ENCODE measurements at places on chromosomes 7 and 10.

DNA sequence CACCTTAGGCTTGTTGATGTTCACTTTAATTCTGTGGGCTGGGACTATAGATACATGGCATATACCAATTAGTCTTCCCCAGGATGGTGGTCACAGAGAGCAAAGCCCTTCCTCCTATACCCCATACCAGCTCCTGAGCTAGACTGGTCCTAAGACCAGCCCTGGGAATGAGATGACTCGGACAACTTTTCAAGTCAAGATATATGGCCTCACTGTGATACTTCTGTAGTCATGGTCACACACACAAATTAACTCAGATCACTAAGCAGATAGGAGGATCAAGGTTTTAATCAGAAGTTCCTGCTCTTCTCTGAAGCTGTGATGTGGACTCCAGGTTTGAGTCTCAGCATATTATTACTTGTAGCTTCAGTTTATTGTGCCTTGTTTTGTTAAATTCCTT is 53.1 kb downstream of the SLK start:
- no peak for DNase-seq

DNA sequence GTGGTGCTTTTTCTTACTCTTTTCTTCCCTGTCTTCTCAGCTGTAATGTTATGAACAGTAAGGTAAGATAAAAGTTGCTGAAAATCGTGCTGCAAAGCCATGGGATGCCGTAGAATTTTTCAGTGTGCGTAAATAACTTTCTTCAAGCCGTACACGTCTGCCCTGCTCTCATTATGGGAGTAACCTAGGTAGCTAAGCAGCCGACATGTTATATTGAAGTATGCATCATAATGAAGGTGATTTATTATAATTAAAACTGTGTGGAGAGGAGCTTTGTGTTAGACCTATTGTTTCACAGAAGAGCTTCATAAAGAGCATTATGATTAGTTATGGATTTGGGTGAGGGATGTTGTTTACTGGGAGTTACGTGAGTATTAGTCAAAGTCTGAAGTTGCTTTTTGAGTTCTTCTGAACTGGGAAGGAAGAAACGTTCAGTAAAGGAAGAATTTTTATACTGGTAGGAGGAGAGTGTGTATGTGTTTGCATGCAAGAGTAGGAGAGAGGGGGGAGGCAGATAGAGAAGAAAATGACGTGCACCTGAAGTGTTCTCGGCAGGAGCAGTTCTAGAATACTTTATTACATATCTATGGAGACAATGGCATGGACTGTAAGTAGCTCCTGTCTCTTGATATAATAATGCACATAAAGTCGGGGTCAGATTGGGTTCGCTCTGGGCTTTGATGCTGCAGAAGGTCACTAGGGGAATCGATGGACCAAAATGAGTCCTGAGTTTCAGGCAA is 56.3 kb downstream of the POU6F2 start:
- DNase-seq: no peak

DNA sequence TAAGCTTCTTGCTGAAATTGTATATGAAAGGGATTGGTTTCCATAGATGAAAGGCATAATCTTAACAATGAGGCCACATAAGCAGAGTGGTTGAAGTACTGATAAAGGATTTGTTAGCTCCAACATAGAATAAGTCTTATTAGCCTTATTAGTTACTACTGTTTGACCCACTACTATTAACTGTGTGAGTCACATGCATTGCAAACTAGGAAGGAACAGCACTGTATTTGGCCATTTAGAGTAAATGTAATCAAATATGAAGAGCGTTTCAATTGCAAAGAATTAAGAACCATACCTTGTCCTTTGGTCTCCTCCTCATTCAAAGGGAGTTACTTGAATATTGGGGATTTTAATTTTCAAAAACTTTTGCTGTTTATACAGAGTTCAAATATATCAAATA is 428.9 kb downstream of the MDFIC start:
- DNase-seq: no peak

GRCh38 chr10:89295597-89295996 is 6.2 kb upstream of the IFIT2 start:
- peak; percentile 69 for DNase-seq

DNA sequence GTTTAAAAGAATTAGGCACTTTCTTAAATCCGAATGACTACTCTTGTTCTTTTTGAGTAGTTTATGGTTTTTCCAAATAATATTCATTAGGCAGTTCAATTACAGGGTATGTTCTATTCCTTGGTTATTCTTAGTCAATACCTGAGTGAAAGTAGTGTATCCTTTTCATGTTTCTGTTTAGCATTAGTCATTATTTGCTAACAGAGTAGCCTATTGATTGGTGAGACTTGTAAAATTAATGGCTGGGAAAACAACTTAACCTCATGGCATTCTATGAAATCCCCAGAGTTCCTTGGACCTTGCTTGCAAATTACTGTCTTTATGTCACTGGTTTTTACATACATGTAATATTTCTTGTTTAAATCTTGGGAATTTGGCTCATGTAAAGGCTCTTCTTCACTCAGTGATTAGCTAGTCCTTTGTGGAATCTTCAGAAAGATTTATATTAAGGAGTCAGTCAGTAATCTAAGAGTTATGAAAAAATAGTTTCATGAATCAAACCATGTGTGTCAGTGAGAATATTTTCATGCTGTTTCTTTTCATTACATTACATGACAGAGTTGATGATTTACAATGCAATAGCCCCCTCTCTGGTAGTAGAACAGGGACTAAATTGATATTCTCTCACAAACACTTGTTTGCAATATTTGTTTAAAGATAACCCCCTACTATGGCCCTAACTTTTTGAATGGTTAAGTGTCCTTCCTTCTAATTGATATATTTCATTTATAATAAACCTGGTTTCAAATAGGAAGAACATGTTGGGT is 81.5 kb upstream of the LRRTM3 start:
- DNase-seq: no peak

GRCh38 chr10:96988426-96988825 is 156.3 kb downstream of the LCOR start:
- no peak for DNase-seq

Data from GF-D8 (cell line).